ENCODE measurements at places on chromosomes 12 and 14.
A peak's percentile ranks its signal among the peaks of the same experiment; 100 is the strongest.

- H3K36me3 ChIP-seq, result no peaks in the 10 kb centered on the region
- no peaks in the 10 kb centered on the region for H3K4me1 ChIP-seq
- peaks cover 31% of the 10 kb centered on the region for H3K27me3 ChIP-seq
- no peak overlapping the region for H3K27ac ChIP-seq
Observed at GRCh38 chr14:38212111-38212510, 4.4 kb downstream of the SSTR1 start.

DNA sequence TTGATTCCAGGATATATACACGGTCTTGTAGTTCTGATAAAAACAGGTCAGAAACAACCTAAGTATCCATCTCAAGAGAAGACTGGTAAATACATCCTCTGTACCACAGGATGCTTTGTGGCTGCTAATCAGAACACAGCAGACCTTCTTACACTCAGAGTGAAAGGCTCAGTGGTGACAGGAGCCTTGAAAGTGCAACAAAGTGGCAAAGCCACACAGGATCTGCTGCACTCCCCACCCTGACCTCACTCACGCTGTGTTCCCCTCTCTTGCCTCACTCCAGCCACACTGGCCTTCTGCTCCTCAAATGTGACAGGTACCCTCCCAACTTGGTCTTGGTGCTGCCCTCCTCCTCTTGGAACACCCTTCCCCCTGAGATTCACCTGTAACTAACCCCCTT lies 98.1 kb upstream of the GRIP1 start:
- H3K27ac ChIP-seq, result no peak overlapping the region
- no peaks in the 10 kb centered on the region for H3K36me3 ChIP-seq
- no peaks in the 10 kb centered on the region for H3K27me3 ChIP-seq
- H3K4me1 ChIP-seq, result no peaks in the 10 kb centered on the region

DNA sequence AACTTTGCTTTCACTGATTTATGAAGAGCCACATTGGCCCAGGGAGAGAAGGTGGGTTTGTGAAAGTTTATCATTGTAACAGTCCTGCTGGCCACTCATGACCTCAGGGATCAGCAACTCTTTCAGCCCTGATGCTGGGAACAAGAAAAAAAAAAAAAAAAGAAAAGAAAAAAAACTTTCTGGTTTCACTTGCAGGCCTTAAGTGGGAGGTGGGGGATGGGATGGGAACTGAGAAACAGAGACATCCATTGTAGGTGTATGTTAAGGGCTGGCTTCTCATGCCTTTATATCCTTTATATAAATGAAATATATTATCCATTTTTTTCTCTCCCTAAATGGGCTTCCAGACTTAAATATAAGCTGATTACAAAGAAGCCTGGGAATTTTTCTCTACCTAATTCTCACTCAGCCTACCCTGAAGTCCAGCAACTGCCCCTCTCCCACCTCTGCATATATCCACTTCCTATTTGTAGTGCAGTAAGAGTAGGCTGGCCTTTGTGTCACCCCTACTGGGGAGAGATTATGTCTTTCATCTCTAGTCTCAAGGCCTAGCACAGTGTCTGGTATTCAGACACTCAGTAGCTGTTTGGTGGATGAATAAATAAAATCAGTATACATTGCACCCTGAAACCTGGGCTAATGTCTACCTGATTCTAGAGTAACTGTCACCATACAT lies 187.1 kb downstream of the KICS2 start:
- no peak overlapping the region for H3K4me3 ChIP-seq
- no peak for DNase-seq
- H3K36me3 ChIP-seq, result no peaks in the 10 kb centered on the region

- no peak overlapping the region for H3K4me3 ChIP-seq
- no peak overlapping the region for H3K27ac ChIP-seq
- no peaks in the 10 kb centered on the region for H3K36me3 ChIP-seq
- H3K27me3 ChIP-seq, result no peaks in the 10 kb centered on the region
- peaks cover 7% of the 10 kb centered on the region for H3K4me1 ChIP-seq
Observed at GRCh38 chr12:124726596-124727263, 136.9 kb downstream of the SCARB1 start.

DNA sequence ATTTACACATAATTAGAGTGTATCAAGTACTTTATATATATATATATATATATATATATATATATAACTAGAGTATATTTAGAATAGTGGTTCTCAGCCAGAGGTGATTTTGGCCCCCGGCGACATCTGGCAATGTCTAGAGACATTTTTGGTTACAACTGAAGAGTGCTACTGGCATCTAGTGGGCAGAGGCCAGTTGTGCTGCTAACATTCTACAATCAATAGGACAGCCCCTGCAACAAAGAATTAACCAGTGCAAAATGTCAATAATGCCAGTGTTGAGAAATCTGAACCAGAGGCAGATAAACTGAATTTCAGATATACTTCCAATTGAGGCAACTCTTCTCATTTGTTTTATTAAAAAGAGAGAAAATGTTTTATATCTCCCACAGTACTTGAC lies 8.9 kb downstream of the GTF2A1 start:
- H3K4me3 ChIP-seq, result no peak overlapping the region
- H3K4me1 ChIP-seq, result peaks cover 22% of the 10 kb centered on the region
- DNase-seq, result peak; percentile 64
- H3K27me3 ChIP-seq, result no peaks in the 10 kb centered on the region
- no peak overlapping the region for H3K27ac ChIP-seq
- H3K36me3 ChIP-seq, result peaks cover 19% of the 10 kb centered on the region

Measured in B cell (primary cell).